MCF 10A (cell line): ENCODE measurements at places on chromosomes 2 and 18. TPM values are rescaled to one million over a fixed set of nuclear protein-coding genes. Genes with fewer than 3 reads are reported as not detected.

- no peak for DNase-seq
Measured at GRCh38 chr2:3952866-3953516, 249.6 kb downstream of the DCDC2C start.

GRCh38 chr2:176122052-176122682 is 352 bp upstream of the HOXD9 start:
- no peak for DNase-seq

DNA sequence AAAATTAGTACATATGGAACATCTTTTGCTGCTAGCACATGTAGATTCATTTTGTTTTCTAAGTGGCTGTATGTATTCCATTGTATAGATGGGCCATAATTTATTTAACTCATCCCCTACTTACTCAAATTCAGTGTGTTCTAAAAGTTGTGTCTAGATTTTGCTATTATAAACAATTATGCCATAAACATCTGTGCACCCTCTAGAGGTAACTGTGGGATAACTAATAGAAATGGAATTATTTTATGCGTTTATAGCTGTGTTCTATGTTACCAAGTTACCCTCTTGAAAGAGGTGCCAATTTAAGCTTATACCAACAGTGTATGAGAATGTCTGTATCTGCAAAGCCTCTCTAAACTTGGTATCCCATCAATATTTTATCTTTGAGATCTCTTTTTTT is 100.4 kb downstream of the MMADHC start:
- DNase-seq: no peak

DNA sequence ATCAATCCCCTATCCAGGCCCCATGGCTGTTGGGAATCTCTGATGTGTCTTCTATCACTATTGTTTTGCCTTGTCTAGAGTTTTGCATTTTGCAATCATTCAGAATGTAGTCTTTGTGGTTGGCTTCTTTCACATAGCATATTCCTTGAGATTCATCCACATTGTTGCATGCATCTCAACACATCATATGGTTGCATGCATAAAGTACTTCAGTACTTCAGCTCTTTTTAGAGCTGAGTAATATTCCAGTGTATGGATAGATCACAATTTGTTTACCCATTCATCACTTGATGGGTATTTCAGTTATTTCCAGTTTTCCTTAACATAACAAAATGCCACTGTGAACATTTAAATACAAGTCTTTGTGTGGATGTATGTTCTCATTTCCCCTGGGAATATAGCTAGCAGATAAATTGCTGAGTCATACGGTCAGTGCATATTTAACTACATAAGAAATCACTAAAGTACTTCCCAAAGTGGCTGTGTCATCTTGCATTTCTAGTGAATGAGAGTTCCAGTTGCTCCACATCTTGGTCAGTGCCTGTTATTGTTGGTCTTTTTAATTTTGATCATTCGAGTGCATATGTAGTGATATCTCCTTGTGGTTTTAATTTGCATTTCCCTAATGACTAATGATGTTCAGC is 138.8 kb downstream of the BCL11A start:
- DNase-seq: peak; percentile 50

DNA sequence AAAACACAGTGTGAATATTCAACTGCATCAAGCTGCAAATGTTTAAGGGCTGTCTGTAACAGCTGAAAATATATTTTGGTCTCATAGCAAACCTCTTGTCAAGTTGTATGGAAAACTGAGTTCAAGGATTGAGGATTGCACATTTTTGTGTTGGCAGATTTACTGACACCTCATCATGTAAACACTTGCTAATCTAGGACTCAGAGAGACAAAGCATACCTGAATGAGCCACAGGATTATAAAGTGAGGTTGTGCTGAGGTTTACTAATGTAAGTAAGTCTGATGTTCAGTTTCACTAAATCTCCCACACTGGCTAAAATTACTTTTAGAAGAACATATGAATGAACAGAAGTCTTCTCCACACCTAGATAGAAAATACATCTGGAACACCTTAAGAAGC is 1993.1 kb upstream of the CELF4 start:
- DNase-seq: no peak

- no peak for DNase-seq
Measured at GRCh38 chr2:30530346-30530745, 83.3 kb downstream of the LCLAT1 start.

DNA sequence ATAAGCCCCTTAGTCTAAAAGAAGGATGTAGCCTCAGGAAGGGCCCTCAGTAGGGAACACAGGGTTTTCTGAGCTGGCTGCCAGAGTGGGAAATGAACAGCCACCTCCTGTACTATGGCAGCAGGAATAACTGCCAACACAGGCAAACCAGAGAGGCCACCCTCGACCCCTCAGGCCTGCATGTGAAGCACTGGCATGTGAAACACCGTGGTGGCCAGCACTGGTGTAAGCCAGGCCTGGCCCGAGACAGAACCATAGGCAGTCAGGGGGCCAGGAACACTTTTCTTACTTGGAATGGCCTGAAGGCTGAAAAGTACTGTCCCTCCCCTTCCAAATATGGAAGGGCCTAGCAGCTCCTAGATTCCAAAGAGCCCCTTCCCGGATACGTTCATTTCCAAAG is 28.2 kb downstream of the SFXN5 start:
- no peak for DNase-seq

The PGAP1 gene
- 7.4 and 8.6 TPM in 2 replicates for total RNA-seq
